ENCODE measurements at places on chromosomes 2 and 18.

DNA sequence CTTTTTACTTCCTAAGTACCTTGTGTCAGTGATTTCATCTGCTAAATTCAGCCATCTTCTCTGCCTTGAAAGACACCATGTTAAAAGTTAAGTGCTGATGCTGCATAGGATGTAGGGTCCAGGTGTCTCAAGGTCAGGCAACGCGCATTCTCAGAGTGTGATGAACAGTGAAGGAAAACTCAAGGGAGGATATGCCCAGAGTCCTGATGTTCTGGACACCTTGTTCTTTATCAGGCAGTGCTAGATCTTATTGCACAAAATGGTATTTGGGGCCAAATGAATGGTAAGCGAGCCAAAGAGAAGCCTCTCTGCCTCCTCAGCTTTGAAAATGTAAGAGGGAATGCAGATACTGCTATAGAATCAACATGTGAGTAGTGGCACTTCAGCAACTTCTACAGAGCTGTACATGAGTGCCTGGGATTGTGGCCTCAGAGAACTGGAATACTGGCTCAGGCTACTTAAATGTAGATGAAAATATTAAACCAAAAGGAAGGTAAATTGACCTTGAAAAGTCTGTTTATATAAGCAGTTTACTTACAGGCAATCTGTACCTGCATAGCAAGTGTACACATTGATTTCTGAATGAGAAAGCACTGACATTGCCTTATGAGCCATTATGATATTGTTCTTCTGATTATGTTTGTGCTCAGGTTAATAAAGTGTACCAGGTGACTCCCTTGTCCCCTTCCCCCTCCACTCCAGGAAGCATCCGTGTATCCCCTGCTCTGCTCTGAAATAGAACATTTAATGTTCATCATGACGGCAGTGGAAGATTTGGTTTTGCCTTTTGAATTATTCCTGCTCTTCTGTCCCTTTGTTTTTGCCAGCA, 86.7 kb upstream of the RANBP2 start:
- peak; percentile 85 for DNase-seq

DNA sequence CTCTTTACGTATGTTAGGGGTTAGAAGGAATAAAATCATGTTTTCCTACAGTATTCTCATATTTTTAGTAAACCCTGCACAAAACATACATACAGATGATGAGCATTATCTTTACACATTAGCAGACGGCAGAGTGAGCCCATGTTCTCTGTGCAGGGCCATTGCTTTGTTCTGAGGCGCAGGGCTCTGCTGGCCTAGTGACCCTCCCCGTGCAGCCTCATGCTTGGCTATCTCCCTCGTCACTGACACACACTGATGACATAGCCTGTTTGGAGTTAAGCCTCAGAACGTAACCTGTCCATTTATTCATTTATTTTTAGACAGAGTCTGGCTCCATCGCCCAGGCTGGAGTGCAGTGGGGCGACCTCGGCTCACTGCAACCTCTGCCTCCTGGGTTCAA, 115.9 kb upstream of the FOSL2 start:
- DNase-seq = no peak

DNA sequence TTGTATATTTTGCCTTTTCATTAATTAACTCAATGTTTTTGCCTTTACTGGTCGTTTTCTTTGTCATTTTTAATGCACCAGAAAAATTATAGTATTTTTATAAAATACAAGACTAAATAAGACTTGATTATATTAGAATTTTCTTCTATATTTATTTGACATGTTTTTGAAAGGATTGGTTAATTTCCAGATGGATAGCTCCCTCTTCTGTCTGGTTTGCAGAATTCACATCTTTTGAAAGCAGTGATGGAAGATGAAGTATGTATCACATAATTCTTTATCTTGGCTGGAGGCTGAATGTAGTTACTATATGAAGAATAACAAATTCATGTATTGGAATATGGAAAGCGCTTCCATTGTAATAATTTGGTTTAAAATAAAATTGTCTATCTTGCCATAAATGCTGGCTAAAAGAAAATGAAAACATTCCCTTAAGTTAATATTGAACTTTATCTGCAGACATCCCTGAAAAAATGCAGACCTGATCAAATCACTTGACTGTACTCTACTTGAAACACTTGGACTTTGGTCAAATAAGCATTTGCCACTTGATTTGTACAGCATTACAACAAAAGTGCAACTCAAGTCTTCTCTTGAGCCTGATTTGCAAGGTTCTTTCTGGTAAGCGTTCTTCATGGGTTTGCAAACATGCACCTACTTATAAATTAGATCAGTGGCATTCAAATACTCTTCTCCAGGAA, 86.3 kb upstream of the EFEMP1 start:
- peak; percentile 62 for DNase-seq

DNA sequence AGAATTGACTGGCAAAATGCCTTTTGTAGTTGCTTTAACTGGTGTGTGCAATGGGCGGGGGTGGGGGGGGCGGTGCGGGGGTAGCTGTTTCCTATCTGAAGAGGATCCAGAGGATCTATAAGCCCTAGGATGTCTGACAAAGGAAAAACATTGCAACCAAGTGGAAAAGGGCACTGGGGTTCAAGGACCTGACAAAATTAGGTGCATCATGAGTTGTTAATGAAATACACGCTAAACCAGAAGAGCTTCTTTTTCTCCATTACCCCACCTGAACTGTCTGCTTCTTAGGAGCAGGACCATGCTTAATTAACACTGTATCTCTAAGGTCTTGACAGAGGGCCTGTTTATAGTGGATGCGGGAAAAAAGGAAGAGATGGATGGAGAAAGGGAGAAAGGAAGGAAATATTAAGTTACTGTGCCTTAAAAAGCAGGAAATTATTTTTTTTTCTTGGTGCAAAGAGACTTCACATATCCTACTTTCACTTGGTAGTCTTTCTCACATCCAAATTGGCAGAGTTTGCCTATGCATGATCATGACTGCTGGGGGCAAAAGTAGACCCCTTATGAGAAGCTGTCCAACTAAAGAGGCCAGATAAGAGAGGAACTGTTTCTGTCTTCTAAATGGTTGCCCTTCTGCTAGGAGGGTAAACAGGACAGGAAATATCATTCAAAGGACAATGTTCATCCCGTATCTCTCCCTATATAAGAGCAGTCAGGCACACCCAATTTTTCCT, 4.6 kb downstream of the RND3 start:
- no peak for DNase-seq

GRCh38 chr2:30865892-30866681, 58.8 kb upstream of the CAPN13 start:
- no peak for DNase-seq
